ENCODE measurements at places on chromosomes 12 and 14.

GRCh38 chr12:124563401-124563800 is 4.0 kb downstream of the NCOR2 start:
- DNase-seq, result no peak

- no peak for DNase-seq
These were observed 12.4 kb downstream of the GLRX5 start for GRCh38 chr14:95547272-95547625.

DNA sequence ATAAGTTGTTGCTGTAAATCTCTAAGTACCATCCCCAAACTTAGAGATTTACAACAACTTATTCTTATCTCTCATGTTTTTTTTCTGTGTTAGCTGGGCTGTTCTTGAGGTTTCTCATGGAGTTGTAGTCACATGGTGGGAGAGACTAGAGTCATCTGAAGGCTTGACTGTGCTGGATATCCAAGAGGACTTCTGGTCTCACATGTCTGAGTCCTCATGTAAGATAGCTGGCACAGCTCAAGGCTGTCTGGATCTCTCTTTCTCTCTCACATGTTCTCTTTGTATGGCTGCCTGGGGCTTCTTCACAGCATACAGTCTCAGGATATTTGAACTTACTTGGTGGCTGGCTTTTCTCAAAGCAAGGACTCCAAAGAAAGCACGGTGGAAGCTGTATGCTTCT is 63.8 kb downstream of the DACT1 start:
- DNase-seq, result no peak

DNA sequence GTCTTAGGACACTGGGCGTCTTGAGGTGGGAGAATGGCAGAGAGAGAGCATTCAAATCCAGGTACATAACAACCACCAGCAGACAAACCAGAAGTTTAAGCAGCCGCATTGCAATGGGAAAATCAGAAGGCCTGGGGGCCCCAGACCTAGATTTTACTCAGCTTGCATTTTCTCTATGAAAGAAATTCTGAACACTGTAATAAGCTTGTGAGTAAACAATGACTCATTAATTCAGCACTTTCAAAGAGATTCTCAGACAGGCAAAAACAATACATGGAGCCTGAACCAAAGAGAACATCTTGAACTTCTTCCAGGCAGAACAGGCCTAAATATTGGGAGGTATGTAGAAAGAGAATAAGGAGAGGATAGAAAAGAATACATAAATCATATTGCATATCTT is 69.8 kb upstream of the IFNG-AS1 start:
- DNase-seq, result no peak

DNA sequence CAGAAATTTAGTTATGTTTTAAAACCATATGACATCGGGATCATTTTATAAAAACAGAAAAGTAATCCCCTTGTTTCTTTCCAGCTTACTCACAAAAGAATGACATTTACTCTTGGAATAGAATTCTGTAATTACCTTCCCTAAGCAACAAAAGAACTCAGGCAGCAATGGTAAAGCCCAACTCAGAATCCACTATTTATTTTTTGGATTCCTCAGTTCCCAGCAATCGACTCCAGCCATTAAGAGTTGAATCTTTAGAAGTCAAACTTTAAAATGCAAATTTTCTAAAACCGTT is 65.9 kb downstream of the FOXN3 start:
- DNase-seq, result no peak

DNA sequence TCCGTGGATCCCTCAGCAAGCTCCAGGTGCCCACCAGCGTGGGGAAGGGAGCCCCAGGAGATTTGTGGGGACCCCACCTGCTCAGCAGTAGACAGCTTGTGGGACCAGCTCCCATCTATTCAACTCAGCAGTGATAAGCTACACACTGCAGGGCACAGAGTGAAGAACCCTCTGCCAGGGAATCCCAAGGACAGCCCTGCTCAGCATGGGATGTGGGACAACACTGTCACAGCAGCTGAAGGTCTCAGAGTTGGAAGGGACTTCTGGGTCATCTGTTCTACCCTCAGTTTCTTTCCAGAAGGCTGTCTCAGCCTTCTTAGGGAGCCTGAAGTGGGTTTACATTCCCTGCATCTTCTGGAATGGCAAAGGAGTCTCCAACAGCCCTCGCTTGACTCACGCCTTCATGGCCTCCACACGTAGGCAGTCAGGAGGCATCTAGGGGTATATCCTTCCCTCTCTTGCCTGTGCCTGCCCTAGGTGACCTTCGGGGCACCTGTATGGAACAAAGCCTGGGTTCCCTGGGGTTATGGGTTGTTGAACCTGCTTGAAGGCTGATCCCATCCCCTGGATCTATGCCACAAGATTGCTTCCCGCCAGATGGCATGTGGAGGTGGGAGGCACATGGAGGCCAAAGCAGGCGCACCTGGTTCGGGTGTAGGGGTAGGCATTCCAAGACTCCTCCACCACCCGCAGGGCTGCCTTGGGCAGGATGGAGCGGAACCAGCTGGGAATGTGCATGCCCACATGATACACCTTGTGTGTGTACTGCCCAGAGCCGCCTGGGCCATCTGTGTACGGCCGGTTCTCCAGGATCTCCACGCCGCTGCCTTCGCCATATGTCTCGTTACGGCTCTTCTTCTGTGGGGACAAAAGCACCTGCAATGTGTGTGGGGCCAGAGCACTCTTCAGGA is 33.0 kb downstream of the ARL6IP4 start:
- no peak for DNase-seq

GRCh38 chr14:62629176-62629725 is 416.0 kb downstream of the KCNH5 start:
- DNase-seq, result no peak

DNA sequence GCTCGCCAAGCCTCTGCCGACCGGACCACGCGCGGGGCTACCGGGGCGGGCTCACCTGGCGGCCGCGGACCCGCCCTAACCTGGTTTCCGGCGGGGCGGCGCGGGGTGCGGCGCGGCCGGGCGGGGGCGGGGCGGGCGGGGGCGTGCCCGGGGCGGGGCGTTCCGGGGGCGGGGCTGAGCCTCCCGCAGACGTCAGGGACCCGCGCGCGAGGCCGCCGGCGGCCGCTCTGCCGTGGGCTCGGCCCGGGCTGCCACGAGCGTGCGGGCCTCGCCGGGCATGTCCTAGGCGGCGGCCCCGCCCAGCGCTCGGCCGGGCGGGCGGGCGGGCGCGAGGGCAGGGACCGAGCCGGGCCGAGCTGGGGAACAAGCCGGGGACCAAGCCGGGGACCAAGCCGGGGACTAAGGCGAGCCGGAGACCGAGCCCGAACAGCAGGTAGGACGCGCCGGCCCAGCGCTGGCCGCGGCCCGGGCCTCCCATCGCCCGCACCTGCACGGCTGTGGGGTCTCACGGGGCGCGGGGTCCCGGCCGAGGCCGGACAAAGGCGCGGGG is at the start of gene CEP170B:
Gene CEP170B, plus strand, starts transcription at position 188 of the 550 bp plus-strand sequence. CDS start 3,183 bp downstream, outside the sequence.
- peak; percentile 59 for DNase-seq

GRCh38 chr14:53515276-53515675 is 362.2 kb upstream of the DDHD1 start:
- no peak for DNase-seq

- no peak for DNase-seq
These were observed 9.7 kb downstream of the TUBA1C start for GRCh38 chr12:49274396-49275069.

- no peak for DNase-seq
These were observed 61.7 kb downstream of the RALGAPA1 start for GRCh38 chr14:35747379-35747778.

DNA sequence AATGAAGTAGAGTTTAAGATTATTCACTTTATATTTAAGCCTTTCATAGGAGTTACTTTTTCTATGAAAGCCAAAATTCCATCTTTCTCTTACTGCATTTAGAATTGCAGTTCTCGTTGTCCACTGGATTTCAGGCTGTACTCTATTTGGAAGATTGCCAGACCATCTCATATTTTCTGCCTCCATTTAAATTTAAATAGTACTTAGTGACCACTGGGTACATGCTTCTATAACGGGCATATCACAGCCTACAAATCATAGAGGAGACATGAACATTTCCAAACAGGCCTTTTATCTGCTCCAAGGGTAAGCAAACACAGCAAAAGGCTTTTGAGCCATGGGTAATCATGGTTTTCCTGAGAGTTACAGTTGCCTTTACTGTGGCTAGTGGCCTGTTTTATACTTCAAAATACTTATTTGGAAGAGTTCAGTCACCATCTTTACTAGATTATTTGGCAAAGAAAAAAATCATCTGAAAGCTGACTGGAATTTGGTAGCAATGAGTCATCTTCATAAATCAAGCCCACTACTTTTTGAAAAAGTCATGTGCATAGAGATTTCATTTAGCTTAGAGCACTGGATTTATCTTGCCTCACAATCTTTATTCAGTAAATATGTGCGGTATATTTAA is 15.7 kb downstream of the ANO6 start:
- no peak for DNase-seq

DNA sequence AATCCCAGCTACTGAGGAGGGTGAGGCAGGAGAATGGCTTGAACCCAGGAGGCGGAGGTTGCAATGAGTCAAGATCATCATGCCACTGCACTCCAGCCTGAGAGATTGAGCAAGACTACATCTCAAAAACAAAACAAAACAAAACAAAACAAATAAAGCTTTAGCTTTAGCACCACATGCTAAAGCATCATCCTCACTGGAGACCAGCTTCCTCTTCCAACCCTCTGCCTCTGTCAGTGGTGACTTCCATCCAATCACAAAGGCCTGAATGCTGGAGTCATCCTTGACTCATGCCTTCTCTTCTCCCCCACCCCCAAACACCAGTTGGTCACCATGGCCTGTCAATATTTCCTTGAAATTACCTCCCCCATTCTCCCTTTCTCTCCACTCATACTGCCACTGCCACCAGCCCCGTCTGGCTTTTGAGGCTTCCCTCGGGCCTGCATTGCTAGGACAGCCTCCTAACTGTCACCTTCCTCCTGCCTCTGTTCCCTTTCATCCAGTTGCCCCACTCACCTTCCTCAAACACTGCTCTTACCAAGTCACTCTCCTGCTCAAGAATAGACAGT is 1.4 kb downstream of the ZNF385A start:
- DNase-seq, result peak; percentile 17

All from left cardiac atrium (tissue), 4 donors.